CD14-positive monocyte (primary cell): ENCODE measurements at places on chromosomes 6 and 20. TPM values are rescaled to one million over a fixed set of nuclear protein-coding genes. Genes with fewer than 3 reads are reported as not detected.

DNA sequence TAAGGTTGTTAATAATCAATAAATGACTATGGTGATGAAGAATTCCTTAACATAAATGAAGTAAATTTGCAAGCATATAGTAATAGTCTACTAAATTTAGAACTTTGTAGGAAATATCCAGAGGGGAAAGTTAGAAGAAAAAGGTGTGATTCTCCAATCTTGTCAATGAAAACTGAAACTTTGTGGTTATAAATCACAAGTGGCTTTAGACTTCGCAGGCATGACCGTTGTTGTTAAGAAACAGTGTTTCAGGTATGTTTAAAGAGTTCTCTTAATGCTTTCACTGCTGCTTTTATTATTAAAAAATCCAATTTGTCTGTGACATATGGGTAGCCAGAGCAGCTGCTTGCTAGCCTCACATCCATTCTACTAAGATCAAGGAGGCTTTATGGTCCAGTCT is 475.6 kb upstream of the ADGRB3 start:
- no peaks in the 10 kb centered on the region for H3K27me3 ChIP-seq
- H3K36me3 ChIP-seq = no peaks in the 10 kb centered on the region
- H3K27ac ChIP-seq = no peak overlapping the region
- H3K4me3 ChIP-seq = no peak overlapping the region

The PHF20 gene
- 78.2 TPM for polyA plus RNA-seq

DNA sequence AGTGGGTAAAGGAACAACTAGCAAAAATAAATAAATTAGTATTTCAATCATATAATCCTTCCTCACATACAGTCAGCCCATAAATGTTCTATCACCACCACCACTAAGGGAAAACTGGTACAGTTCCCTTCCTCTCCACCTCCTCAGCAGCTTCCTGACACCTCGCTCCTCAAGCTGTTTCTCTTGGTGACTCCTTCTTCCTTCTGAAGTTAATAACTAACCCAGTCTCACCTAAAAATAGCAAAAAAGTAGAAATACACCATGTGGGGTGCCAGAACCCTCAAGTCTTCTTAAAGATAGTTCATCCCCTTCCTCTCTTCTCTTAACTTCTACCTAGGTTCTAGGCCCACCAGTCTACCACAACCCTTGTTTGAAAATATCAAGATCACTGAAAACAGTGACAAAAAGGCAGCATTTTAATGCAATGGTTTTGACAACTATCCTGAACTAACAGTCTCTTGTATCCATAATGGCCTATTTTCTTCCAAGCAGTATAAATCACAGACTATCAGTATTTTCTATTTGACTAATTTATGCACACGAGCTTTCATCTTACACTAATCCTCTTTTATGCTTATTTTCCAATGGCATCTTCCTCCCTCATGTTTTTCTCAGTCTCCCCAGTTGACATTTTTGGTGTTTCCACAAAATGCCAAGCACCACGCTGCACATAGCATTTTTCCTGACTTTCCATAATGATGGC is 85.5 kb downstream of the KHDC1L start:
- H3K36me3 ChIP-seq = no peaks in the 10 kb centered on the region
- H3K4me1 ChIP-seq = no peaks in the 10 kb centered on the region
- H3K4me3 ChIP-seq = no peak overlapping the region
- no peak for DNase-seq
- H3K27me3 ChIP-seq = no peaks in the 10 kb centered on the region
- no peak overlapping the region for H3K27ac ChIP-seq

DNA sequence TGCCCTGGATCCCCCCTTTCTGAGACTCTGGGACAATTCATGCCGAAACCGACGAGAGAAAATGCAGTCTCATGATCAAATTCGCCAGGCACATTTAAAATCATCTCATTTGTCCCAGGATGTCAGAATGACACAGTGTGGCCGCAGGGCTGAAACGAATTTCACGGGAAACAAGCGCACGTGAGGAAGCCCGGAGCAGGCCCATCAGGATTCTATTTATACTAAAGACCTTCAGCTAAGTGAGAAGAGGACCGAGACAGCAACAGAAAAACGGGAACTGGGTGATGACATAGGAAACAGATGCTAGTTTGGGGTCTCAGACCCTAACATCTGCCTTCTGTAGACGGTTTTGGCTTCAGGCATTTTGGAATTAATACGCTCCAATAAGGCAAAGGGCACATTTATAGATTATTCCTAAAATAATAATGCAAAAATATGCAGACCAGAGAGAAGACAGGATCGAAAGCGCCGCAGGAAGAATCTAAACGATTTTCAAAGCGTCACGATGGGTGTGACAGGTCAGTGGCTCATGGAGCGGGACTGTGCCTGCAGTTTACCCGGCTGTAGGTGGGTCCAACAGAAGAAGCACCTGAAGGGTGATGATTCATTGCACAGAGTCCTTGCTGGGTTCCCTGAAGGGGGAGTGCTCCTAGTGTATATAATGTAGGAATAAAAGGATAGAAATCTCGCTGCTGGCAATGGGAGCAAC is 80.8 kb upstream of the MPC1 start:
- no peaks in the 10 kb centered on the region for H3K27me3 ChIP-seq
- DNase-seq = no peak
- H3K27ac ChIP-seq = no peak overlapping the region
- no peak overlapping the region for H3K4me3 ChIP-seq
- H3K4me1 ChIP-seq = peaks cover 23% of the 10 kb centered on the region

- no peaks in the 10 kb centered on the region for H3K36me3 ChIP-seq
- no peak overlapping the region for H3K27ac ChIP-seq
- peaks cover 6% of the 10 kb centered on the region for H3K4me1 ChIP-seq
- H3K27me3 ChIP-seq = no peaks in the 10 kb centered on the region
- H3K4me3 ChIP-seq = no peak overlapping the region
- no peak for DNase-seq
These were observed 15.2 kb upstream of the C6orf62 start for GRCh38 chr6:24734166-24734565.

- no peak overlapping the region for H3K27ac ChIP-seq
- DNase-seq = no peak
- no peaks in the 10 kb centered on the region for H3K36me3 ChIP-seq
- no peaks in the 10 kb centered on the region for H3K27me3 ChIP-seq
- no peak overlapping the region for H3K4me3 ChIP-seq
These were observed 86.0 kb downstream of the ALDH8A1 start for GRCh38 chr6:134863763-134864510.

DNA sequence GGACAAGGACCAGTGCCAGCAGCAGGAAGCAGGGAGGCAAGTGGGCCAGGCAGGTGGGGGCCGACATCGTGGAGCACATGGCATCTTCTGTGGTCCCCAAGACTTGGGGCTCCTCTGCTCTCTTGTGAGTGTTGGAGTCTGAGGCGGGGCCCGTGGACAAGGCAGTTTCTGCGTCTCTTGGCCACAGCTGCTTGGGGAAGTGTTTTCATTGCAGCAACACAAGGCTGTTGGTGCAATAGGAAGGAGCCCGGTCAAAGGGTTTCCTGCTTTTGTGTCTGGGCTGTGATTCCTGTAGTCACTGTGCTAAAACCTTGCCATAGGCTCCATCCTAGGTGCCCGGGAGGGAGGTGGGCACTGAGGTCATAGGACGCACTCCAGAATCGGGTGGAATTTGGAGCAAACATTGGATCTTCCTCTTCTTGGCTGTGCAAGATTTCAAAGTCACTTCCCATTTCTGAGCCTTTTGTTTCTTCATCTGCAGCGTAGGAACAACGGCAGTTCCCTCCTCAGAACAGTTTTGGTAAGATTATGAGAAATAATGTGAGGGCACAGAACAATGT is at the start of gene SIRPB2:
SIRPB2 (minus strand) TSS at position 140 of the 560 bp plus-strand sequence; CDS start at position 79, 61 bp downstream.
- H3K27ac ChIP-seq = peak within 1 kb of the TSS; percentile 97
- no peaks in the 10 kb centered on the region for H3K27me3 ChIP-seq
- H3K4me3 ChIP-seq = peak within 1 kb of the TSS; percentile 97
- peaks cover 61% of the 10 kb centered on the region for H3K4me1 ChIP-seq
- H3K36me3 ChIP-seq = no peaks in the 10 kb centered on the region

The C20orf202 gene
- polyA plus RNA-seq = not detected

GRCh38 chr20:34925981-34926380 is 29.6 kb downstream of the GSS start:
- no peak overlapping the region for H3K4me3 ChIP-seq
- H3K27ac ChIP-seq = no peak overlapping the region
- no peaks in the 10 kb centered on the region for H3K4me1 ChIP-seq
- H3K27me3 ChIP-seq = no peaks in the 10 kb centered on the region
- H3K36me3 ChIP-seq = peaks cover 100% of the 10 kb centered on the region

DNA sequence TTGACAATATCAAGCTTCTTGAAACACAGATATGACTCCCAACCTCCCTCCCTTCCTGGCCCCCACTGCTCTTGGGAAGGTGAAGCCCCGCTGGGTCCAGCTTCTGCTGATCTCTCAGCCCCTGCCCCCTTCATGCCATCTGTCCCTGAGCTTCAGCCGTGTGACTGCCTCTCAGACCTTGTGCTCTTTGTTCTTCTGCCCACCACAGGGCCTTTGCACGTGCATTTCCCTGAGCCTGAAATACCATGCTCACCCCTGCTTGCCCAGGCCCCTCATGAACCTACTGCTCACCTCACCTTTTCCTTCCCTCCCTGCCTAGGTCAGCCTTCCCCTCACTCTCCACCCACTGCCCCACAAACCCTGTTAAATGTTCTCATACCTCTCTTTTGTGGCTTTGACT is 241.7 kb upstream of the PMEPA1 start:
- no peaks in the 10 kb centered on the region for H3K4me1 ChIP-seq
- no peak overlapping the region for H3K4me3 ChIP-seq
- H3K27me3 ChIP-seq = no peaks in the 10 kb centered on the region
- H3K36me3 ChIP-seq = no peaks in the 10 kb centered on the region
- H3K27ac ChIP-seq = no peak overlapping the region

DNA sequence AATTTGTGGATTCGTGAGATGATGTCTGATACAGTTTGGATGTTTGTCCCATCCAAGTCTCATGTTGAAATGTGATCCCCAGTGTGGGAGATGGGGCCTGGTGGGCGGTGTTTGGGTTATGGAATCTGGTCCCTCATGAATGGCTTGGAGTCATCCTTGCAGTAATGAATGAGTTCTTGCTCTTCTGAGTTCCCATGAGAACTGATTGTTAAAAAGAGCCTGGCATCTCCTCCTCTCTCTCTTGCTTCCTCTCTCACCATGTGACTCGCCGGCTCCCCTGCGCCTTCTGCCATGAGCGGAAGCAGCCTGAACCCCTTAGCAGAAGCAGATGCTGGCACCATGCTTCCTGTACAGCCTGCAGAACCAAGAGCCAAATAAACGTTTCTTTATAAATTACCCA is 30.5 kb upstream of the RPP40 start:
- no peaks in the 10 kb centered on the region for H3K36me3 ChIP-seq
- no peak overlapping the region for H3K4me3 ChIP-seq
- no peak overlapping the region for H3K27ac ChIP-seq
- DNase-seq = peak; percentile 58

GRCh38 chr6:26311385-26312095 is 53.5 kb upstream of the BTN3A2 start:
- no peak overlapping the region for H3K4me3 ChIP-seq
- peaks cover 2% of the 10 kb centered on the region for H3K27me3 ChIP-seq
- H3K4me1 ChIP-seq = peaks cover 27% of the 10 kb centered on the region
- DNase-seq = peak; percentile 65
- no peaks in the 10 kb centered on the region for H3K36me3 ChIP-seq

The GJA10 gene
- polyA plus RNA-seq = not detected

- no peaks in the 10 kb centered on the region for H3K4me1 ChIP-seq
- H3K36me3 ChIP-seq = no peaks in the 10 kb centered on the region
- no peak overlapping the region for H3K4me3 ChIP-seq
- no peak for DNase-seq
These were observed 104.9 kb downstream of the SNX5 start for GRCh38 chr20:17863577-17864292.

The TNFAIP3 gene
- polyA plus RNA-seq = 99.5 and 273 TPM in 2 replicates

- H3K27ac ChIP-seq = peak overlapping the region; percentile 10
- H3K4me1 ChIP-seq = peaks cover 31% of the 10 kb centered on the region
- peaks cover 11% of the 10 kb centered on the region for H3K36me3 ChIP-seq
These were observed 62.4 kb downstream of the ARID1B start for GRCh38 chr6:156839591-156840001.

GRCh38 chr20:58993332-58994248 is 12.5 kb downstream of the NELFCD start:
- no peak for DNase-seq
- no peak overlapping the region for H3K27ac ChIP-seq
- peaks cover 3% of the 10 kb centered on the region for H3K4me1 ChIP-seq
- no peaks in the 10 kb centered on the region for H3K27me3 ChIP-seq
- no peak overlapping the region for H3K4me3 ChIP-seq

The MTG2 gene
- 16.1 and 22.8 TPM in 2 replicates for polyA plus RNA-seq

The UNC93A gene
- polyA plus RNA-seq = not detected

DNA sequence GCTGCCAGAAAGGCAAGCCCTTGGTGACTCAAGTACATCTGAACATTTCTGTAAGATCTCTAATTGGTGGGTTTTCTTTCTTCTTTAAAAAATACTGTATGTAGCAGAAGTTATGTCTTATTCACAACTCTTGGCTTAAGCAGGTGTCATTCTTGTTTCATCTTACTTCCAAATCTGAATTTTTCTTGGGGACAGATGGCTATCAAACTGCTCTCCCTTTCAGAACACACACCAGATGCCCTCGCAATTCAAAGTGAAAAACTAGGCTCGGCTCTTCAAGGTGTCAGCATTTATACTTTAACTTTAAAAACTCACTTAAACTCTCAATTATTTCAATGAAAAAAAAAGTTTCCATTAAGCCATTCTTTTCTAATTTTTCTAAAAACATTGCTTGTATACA is 49.7 kb downstream of the PAK5 start:
- H3K27ac ChIP-seq = no peak overlapping the region
- no peaks in the 10 kb centered on the region for H3K4me1 ChIP-seq
- no peaks in the 10 kb centered on the region for H3K27me3 ChIP-seq
- no peak overlapping the region for H3K4me3 ChIP-seq
- no peak for DNase-seq

GRCh38 chr20:46190478-46191167 is 72.5 kb downstream of the CD40 start:
- peaks cover 24% of the 10 kb centered on the region for H3K4me1 ChIP-seq
- DNase-seq = peak; percentile 24
- no peak overlapping the region for H3K27ac ChIP-seq
- H3K36me3 ChIP-seq = no peaks in the 10 kb centered on the region

DNA sequence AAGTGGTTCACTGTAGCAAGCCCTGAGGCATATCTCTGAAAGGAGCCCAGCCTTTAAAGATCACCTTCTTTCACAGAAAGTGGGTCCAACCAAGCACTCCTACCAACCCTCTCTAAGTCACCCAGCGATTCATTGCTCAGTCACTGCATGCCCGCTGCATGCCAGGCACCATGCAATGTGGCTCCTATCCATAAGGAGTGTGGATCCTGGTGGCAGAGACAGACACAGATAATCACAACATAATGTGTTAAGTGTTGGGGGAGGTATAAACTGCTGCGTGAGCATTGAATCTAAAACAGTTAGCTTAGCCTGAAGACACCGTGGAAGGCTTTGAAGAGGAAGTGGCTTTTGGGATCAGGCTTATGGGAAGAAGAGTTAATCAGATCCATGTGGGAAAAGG is 659.5 kb downstream of the PTPRT start:
- H3K27ac ChIP-seq = no peak overlapping the region
- no peaks in the 10 kb centered on the region for H3K36me3 ChIP-seq
- no peaks in the 10 kb centered on the region for H3K27me3 ChIP-seq
- peaks cover 13% of the 10 kb centered on the region for H3K4me1 ChIP-seq
- DNase-seq = no peak
